HEK293T (cell line): ENCODE measurements at places on chromosomes 16 and 17.

DNA sequence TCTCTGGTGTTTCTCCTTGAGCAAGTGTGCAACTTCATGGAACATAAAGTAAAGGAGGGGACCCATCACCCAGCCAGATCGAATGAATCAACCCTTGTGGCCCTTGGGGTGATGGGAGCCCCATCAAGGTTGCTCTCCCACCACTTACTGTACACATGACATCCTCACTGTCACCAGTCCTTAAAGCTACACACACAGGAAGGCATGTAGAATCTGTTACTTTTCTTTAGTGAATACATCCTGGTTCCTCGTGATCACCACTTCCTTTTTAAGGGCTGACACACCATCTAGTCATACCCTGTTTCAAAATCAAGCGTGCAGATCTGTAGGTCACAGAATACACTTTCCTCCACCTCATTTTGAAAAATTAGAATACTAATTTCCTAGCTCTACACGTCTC is 22.6 kb upstream of the MPHOSPH6 start:
- DNase-seq = no peak

GRCh38 chr17:27490391-27490790 is 34.1 kb downstream of the KSR1 start:
- DNase-seq = no peak

- no peak for DNase-seq
Measured at GRCh38 chr16:72468582-72468981, 296.6 kb upstream of the PMFBP1 start.

GRCh38 chr17:59292174-59292523 is 39.3 kb upstream of the YPEL2 start:
- DNase-seq = no peak

DNA sequence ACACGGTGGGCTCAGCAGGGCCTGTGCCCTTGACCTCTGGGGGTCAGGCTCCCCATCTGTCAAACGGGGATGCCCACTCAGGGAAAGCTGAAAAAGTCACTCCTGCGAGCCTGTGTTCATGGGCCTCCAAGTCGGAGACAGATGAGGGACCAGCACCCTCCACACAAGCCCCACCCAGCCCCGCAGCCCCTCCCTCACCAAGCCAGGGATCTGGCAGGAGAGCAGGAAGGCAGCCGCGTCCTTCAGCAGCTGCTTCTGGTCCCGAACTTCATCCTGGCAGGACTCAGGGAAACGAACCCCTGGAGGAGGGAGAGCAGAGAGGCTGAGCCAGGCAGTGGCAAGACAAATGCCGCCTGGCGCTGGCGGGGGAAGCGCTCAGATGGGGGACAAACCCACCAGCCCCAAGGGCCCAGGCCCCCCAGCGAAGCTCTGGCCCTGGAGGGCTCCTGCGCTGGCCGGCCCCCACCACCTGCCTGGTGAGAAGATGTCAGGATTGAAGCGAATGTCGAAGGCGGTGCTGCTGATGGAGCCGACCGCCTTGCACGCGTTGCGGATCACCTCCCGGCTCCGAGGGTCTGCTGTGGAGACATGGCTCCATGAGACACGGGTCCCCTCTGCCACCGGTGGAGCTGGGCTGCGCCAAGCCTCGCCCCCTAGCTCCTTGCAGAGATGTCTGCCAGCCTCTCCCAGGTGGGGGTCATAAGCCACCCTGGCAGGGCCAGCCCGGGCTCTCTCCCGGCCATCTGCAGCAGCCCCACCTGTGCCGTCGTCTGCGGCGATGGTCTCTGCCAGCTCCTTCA is 15.4 kb downstream of the CLUH start:
- DNase-seq = no peak

- DNase-seq = peak; percentile 94
Measured at GRCh38 chr17:76737676-76738467, at the start of gene MFSD11. MFSD11 (plus strand) TSS chr17:76738119; CDS start chr17:76738353, 234 bp downstream.

GRCh38 chr17:12459736-12460135 is 206.0 kb upstream of the MYOCD start:
- DNase-seq = no peak

DNA sequence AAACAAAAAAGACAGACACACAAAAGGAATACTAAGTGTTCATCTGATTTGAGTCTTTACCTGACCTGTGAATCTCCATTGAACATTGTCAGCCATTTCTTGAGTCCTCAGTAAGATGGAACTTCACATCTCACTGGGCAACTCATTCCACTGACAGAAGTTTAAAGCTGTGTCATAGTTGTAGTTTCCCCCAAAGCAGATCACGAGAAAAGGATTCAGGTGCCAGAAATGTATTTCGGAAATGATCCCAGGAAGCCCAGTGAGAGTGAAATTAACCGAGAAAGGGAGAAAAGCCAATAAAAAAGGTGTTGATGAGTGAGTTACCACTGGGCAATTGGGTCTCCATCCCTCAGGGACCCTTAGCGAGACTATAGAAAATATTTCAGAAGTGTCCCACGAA is 6.5 kb downstream of the CHD9 start:
- no peak for DNase-seq

- DNase-seq = no peak
Measured at GRCh38 chr17:51200295-51200694, 34.1 kb downstream of the NME2 start.

GRCh38 chr17:16033729-16034349 is 34.2 kb downstream of the TTC19 start:
- DNase-seq = no peak

- DNase-seq = no peak
Measured at GRCh38 chr16:19936441-19936840, 51.8 kb upstream of the GPRC5B start.

GRCh38 chr16:20074099-20074991 is 655 bp upstream of the GPR139 start:
- DNase-seq = no peak

DNA sequence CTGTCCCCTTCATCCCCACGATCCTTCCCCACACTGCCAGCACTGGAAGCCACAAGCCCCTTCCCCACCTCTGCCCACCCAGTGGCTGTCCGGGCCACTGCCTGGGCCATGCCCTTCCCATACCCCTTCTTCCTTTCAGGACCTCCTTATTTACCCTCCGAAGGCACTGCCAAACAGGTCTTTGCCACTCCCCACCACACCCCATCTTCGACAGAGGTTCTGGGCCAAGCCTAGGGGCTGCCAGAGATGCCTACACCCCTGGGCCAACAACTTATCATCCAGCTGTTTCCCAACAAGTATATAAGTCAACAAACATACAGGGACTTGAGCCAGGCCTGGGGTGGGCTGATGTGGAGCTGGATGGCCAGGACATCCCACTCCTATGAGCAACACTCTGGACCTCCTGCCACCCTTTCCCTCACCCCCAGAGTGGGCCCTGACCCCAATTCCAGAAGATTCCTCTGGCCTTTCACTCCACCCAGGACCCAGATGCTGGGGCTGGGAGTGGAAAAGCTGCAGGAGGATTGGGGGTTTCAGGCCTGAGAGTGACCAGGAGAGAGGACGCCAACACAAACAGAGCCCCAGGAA is 1.5 kb upstream of the PPP1R1B start:
- DNase-seq = no peak

GRCh38 chr16:74626741-74627416 is 20.0 kb upstream of the GLG1 start:
- DNase-seq = no peak

GRCh38 chr17:59007995-59008394 is 98.7 kb downstream of the TRIM37 start:
- DNase-seq = no peak

- no peak for DNase-seq
Measured at GRCh38 chr17:57755480-57756070, 10.5 kb upstream of the CCDC182 start.

DNA sequence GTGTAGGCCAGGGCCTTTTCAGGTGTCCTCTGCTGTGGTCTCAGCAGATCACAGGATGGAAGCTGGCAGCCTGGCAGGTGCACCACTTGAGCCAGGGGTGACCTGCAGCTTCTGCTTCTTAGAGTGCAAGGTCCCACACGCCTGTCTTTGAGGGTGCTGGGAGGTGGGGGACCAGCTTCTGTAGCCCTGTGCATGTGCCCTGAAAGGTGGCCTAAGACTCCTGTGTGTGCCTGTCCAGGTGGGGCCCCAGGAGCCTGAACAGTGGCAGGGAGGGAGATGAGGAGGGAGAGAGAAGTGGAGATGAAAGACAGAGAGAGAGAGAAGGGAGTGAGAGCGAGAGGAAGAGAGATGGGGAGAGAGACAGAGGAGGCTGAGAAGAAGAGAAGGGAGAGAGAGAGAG is 46.2 kb downstream of the LGALS9 start:
- no peak for DNase-seq

GRCh38 chr16:3787924-3788661 is 70.8 kb upstream of the TRAP1 start:
- DNase-seq = no peak

DNA sequence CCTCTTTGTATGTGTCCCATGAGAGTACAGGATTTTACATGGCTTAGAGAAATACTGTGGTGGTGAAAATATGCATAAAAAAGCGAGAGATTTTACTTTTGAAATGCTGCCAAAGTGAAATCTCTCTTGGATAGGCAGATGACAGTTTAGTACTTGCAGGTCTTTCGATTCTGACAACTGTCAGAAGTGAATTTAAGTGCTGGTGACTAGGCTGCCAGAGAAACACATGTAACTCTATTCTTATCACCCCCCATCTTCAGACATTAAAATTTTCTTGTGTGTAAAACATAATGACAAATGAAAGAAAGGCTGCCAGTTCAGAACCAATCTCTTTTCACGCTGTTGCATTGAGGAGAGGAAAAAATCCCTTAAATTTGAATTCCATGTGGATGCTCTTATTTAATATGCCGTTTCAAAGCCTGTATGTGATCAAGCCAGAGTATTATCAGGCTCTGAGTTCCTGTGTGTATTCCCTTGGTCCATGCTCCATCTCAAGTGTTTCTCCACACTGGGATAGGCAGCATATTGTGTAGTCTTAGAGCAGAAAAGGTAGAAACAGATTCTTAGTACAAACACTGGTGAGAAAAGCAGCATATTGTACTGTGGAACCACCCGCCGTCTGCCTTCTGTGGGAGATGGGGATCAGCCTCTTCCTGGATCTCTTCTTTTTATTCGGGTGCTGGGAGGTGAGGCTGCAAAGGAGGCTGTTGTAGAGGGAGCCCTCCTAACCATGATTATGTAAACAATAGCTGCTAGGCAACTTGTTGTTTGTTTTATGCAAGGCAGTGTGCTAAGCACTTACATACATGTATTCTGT is 291.3 kb downstream of the WWOX start:
- no peak for DNase-seq

DNA sequence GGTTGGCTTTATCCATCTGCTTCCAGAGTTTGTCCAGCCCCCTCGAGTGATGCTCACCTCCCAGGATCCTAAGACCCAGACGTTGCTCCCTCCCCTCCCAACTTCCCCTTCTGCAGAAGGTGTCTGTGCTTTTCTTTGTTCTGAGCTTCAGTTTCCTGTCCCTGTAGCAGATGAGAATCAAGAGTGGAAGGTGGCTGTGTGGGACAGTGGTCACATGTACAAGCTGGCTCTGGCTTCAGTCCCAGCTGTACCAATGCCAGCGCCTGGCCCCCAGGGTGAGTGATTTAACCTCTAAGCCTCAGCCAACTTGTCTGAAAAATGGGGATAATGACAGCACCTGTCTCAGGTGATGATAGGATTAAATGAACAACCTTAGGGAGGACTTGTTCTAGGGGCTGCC is 7.7 kb downstream of the PRR15L start:
- no peak for DNase-seq

DNA sequence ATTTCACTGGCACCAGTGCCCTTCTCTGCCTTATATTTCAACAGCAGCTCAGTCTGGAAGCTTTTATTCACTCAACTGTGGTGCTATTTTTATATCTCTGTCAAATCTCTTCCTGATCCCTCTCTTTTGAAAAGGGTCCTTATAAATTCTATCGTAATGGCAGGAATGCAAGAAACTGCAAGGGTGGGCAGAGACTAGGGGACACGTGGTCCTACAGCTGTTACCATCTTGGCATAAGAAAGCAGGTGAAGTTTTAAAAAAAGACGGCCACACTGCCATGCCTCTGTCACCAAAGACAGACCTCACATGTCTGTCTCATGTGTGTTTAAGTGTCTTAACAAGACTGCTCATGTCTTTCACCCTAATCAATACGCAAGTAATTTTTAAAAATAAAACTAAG is 368.4 kb upstream of the CDH11 start:
- no peak for DNase-seq

DNA sequence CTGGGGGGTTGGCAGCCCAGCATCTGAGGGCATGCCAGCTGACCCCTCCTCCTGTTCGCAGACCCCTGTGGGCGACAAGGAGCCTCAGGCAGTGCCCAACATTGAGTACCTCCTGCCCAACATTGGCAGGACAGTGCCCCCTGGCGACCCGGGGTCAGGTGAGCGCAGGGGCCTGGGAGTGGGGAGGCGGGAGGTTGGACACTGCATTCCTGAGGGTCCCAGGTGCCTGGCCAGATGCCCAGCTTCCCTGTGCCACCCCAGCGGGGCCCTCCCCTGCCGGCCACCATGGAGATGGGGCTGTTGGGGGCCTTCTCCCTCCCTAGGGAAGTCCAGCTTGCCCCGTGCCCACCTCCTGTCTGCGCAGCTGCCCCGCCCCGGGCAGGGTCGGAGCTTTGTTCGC is 70.1 kb downstream of the ARHGAP23 start:
- DNase-seq = no peak

DNA sequence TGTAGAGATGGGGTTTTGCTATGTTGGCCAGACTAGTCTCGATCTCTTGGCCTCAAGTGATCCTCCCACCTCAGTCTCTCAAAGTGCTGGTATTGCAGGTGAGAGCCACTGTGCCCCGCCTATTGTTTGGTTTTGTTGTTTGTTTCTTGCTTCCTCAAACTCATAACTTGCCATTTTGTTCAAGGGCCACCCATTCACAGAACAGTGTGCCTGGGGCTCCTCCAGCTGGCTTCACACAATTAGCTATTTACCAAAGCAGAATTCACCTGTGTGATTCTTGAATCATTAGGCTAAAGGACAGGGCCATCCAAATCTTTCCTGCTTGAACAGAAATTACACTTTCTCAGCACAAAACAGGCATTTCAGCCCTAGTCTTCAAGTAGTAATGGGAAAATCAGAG is 7.2 kb downstream of the ABHD15 start:
- DNase-seq = no peak

GRCh38 chr17:17067257-17067656 is 25.0 kb downstream of the MPRIP start:
- DNase-seq = no peak

GRCh38 chr17:58665946-58666857 is 25.6 kb downstream of the TEX14 start:
- DNase-seq = no peak

DNA sequence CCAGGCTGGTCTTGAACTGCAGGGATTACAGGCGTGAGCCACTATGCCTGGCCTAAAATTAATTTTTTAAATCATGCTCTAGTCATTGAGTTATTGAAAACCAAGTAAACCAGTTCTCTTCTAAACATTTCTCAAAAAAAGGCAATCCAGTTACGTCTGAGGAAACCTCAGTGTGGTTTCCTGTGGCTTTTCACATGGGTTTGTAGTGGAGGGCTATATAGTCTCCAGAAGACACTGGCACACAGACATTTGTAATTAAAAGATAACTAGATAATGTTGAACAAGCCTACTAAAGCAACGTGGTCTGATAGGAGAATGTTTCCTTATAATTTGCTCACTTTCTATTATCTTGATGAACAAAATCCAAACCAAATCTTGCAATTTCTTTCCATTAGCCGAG is 5.2 kb upstream of the TOB1 start:
- DNase-seq = no peak

- no peak for DNase-seq
Measured at GRCh38 chr17:45006927-45007461, 38.9 kb upstream of the C1QL1 start.

- DNase-seq = no peak
Measured at GRCh38 chr17:50280801-50281441, 6.7 kb downstream of the TMEM92 start.
